A549 treated with DMSO at 1 μM for 4 hours (cell line): ENCODE measurements at places on chromosomes 12 and 14. TPM values are rescaled to one million over a fixed set of nuclear protein-coding genes. Genes with fewer than 3 reads are reported as not detected.

Gene RD3L
- not detected in 5 replicates for total RNA-seq

Gene ZNF84
- total RNA-seq, result 12.1 to 14.2 TPM (median 13.2 TPM) in 5 replicates

Gene CDCA3
- total RNA-seq, result 76.1 to 88.0 TPM (median 79.3 TPM) in 5 replicates

Gene DHRS2
- total RNA-seq, result 6.1 to 10.3 TPM (median 7.8 TPM) in 5 replicates
